ENCODE measurements at places on chromosomes 2 and 18. TPM values are rescaled to one million over a fixed set of nuclear protein-coding genes. Genes with fewer than 3 reads are reported as not detected.

R3HDM1 gene
- total RNA-seq = 106 TPM

SATB2 gene
- total RNA-seq = 14.1 TPM

DNA sequence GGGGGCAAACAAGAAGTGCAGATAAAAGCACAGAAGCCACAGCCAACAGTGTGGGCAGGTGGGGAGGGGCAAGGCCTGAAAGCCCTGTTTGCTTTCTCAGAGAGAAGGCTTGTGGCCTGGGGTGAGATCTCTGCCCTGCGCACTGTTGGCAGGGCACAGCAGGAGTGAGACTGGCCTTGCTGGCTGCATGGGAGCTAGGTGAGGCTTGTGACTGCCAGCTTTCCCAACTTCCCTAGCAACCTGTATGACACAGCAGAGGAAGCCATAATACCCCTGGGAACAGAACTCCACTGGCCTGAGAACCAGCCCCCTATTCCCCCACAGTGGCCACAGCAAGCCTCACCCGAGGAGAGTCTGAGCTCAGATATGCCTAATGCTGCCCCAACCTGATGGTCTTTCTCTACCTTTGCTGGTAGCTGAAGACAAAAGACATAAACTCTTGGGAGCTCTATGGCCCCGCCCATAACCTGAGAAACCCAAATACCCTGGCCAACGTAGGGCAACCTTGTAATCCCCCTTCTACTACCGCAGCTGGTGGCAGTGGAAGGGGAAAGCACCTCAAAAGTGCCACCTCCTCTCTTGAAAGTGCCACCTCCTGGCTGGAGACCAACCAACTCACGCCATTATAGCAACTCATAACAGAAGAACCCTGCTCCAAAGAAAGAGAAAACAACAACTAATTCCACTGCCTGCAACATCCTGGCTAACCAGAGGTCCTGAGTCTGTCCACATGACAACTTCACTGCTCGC lies 44.4 kb downstream of the LCT start:
- no peaks in the 10 kb centered on the region for H3K36me3 ChIP-seq
- no peak overlapping the region for H3K4me3 ChIP-seq
- no peaks in the 10 kb centered on the region for H3K27me3 ChIP-seq
- H3K4me1 ChIP-seq = no peaks in the 10 kb centered on the region

DNA sequence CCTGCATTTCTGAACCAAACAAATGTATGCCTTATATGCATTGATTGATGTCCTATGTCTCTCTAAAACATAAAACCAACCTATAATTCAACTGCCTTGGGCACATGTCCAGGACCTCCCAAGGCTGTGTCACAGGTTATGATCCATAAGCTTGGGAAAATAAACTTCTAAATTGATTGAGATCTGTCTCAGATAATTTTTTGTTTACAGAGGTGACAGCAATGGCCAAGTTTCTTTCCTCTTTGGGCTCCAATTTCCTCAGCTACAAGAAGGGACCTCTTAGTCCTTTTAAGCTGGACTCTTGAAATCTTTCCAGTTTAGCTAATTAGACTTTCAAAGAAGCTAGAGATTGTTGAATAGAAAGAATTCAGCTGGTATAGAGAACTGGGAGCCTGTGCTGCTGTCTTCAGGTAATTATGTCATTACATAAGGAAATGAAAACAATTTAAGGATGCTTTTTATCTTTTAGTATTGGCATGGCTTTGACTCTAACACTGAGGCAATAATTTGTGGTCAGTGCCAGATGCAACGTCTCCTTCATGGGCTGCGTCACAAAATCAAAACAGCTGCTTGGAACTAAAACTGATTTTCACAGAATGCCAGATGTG lies 412.1 kb upstream of the TRIB2 start:
- H3K4me3 ChIP-seq = no peak overlapping the region
- H3K36me3 ChIP-seq = no peaks in the 10 kb centered on the region
- H3K27me3 ChIP-seq = no peaks in the 10 kb centered on the region
- no peak for DNase-seq

DNA sequence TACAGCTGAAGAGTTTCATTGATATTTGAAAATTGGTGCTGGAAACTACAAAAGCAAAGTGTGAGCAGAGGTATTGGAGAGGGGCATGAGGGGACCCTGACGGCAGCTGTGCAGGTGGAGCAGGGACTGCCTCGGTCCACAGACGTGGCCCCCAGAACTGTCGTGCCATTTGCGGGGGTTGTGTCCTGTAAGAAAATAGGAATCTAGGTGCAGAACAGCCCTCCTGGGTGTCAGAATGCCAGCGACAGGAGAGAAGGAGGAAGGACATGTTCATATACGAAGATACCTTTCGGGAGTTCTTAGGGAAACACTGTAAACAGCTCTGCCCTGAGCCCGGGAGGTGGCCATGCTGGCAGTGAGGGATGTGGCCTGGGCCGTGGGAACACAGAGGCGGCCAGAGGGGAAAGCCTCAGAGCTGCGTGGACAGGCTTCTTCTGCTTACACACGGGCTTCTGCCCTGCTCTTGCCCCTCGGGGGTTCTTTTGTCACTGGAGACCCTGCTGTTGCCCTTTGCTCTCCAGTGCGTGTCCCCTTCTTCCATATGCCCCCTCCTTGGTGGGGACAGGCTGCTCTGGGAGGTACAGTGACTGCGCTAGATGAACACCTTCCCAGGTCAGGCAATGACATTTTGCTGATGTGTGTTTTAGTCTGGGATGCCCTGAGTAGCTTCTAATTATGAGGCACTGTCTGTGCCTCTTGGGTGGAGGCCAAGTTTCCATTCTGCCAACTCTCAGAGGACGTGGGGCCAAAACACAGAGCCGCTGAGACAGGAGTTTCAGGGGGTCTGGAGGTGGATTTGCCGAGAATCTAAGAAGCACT lies 81.9 kb upstream of the TXNDC2 start:
- H3K4me1 ChIP-seq = peaks cover 30% of the 10 kb centered on the region
- H3K4me3 ChIP-seq = no peak overlapping the region
- no peaks in the 10 kb centered on the region for H3K27me3 ChIP-seq
- no peak for DNase-seq
- H3K27ac ChIP-seq = peak overlapping the region; percentile 35
- H3K36me3 ChIP-seq = no peaks in the 10 kb centered on the region

- no peaks in the 10 kb centered on the region for H3K36me3 ChIP-seq
- no peak for DNase-seq
- H3K27me3 ChIP-seq = no peaks in the 10 kb centered on the region
- no peak overlapping the region for H3K4me3 ChIP-seq
Observed at GRCh38 chr2:232328516-232329460, 49.8 kb upstream of the ALPP start.

GRCh38 chr2:103172821-103173220 lies 411.0 kb downstream of the TMEM182 start:
- no peak overlapping the region for H3K27ac ChIP-seq
- no peaks in the 10 kb centered on the region for H3K27me3 ChIP-seq
- H3K4me1 ChIP-seq = no peaks in the 10 kb centered on the region
- DNase-seq = no peak
- no peak overlapping the region for H3K4me3 ChIP-seq

Data from testis (tissue), 5 donors.